MCF 10A (cell line): ENCODE measurements at places on chromosomes 16 and 17.

DNA sequence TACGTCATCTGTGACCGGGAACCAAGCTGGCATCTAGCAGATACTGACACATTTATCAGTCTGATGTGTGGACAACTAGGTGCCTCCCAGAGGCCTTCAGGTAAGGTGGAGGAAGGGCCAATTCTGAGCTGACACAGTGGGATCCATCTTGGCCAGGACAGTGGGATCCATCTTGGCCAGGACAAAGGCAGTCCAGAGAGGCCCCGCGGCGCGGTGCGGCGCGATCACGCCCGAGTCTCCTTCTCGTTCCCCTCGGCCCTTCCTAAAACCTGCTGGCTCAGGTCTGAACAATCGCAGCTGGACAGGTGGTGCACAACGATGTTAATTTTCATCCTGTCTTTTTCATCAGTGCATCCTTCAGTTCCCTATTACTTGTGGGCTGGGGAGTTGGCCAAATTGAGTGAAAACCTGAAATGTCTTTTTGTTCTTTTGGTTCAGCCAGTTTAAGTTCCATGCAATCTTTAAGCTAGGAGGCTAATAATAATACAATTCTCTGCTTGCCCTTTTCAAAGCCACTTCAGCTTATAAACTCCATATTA lies 486 bp upstream of the WSB1 start:
- no peak for DNase-seq

- no peak for DNase-seq
Measured at GRCh38 chr17:67575325-67575724, 142.4 kb upstream of the NOL11 start.

- no peak for DNase-seq
Measured at GRCh38 chr17:59424331-59424730, 92.9 kb downstream of the YPEL2 start.

DNA sequence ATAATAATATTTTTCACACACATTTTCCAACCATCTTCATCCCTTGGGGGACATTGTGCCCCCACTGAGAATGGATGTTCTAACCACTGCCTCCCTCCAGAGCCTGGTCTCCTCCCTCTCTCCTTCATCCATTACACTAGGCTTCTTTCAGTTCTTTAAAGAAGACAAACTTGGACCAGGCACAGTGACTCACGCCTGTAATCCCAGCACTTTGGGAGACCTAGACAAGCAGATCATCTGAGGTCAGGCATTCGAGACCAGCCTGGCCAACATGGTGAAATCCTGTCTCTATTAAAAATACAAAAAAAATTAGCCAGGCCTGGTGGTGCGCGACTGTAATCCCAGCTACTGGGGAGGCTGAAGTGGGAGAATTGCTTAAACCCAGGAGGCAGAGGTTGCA lies 6.5 kb downstream of the ALOX15 start:
- no peak for DNase-seq

DNA sequence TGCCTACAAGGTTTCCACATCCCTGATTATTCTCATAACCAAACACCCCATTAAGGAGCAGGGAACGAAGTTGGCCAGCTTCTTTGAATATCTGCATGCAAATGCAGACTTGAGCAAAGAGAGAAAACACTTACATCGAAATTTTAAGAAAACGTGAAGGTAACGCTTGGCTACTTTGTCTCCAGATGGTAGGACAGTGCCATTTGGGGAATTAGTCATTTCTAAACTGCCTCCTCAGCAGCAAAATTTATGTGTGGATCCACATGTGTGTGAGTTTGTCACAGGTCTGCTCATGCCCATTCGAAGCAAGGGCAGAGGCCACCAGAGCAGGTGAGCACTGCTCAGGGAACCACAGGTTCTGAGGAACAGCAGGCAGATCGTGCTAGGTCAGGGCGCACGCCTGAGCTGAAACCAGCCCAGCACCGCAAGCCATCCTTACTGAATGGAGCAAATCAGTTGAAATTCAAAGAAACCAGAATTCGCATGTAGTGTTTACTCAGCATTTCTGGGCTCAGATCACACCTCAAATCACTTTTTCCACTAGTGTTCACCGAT lies 80.1 kb downstream of the SOCS1 start:
- DNase-seq = no peak

GRCh38 chr17:77326076-77326591 lies 185.4 kb downstream of the SEC14L1 start:
- no peak for DNase-seq

- no peak for DNase-seq
Measured at GRCh38 chr16:51106535-51106934, 44.5 kb downstream of the SALL1 start.

- no peak for DNase-seq
Measured at GRCh38 chr16:79250502-79251098, 349.9 kb downstream of the MAF start.

DNA sequence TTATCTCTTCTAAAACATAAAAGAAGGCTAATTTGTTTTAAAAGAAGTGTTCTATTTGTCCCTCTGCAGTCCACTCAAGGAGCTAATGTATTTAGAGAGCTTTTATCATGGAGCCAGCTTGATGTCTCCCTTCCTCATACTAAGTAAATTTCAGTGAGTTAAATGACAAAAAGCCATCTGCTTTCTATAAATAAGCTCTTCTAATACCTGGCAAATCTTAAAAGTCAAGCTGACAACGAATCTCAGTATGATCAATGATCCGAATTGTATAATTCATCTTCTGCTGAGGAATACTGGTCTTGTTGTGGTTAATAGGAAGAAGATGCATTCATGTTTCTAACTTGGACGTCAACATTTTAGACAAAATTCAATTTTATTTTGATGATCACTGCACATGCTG lies 1390.7 kb downstream of the CDH8 start:
- no peak for DNase-seq

- no peak for DNase-seq
Measured at GRCh38 chr16:30342751-30343490, 12.2 kb downstream of the CD2BP2 start.

DNA sequence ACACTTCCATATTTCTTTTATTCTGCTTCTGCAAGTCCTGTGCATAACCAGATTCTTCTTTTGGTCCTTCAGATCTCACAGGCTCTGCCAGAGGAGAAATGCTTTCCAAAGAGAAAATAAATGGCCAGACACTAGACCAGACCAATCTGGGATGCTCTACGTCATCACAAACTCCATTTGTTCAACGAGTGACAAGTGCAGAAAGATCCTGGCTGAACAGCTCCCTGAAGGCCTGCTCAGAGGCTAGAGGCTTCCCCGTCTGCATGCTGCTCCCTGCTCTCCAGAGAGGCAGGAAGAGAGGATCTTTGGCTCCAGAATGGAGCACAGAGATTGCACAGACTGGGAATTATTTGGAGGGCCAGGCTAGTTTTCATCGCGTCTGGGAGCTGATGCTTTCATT lies 232.7 kb downstream of the MAF start:
- DNase-seq = no peak

- no peak for DNase-seq
Measured at GRCh38 chr16:7408700-7409365, 76.2 kb downstream of the RBFOX1 start.

GRCh38 chr16:48434653-48435317 lies 49.6 kb upstream of the SIAH1 start:
- DNase-seq = peak; percentile 38

DNA sequence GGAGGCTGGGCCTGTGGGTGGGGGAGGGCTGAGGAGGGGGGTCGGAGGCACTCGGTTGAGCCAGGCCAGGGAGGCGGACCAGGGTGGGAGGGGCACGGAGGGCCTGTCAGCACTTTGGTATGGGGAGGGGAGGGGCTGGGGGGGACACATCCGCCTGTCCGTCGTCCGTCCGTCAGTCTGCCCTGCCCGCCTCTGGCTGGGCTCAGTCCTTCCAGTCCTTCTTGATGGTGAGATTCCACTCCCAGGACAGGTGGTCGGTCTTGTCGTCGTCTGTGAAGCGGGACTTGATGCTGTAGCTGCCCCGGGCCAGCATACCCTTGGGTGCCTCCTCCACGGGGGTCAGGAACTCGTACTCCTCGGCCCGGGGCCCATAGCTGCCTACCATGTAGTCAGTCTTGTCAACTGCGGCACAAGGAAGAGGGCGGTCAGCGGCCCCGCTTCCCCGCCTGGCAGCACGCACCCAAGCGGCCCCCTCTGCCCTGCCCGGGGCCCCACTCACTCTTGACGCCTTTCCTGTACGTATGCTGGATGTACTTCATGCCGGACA lies 2.4 kb downstream of the ARHGDIA start:
- peak; percentile 77 for DNase-seq

DNA sequence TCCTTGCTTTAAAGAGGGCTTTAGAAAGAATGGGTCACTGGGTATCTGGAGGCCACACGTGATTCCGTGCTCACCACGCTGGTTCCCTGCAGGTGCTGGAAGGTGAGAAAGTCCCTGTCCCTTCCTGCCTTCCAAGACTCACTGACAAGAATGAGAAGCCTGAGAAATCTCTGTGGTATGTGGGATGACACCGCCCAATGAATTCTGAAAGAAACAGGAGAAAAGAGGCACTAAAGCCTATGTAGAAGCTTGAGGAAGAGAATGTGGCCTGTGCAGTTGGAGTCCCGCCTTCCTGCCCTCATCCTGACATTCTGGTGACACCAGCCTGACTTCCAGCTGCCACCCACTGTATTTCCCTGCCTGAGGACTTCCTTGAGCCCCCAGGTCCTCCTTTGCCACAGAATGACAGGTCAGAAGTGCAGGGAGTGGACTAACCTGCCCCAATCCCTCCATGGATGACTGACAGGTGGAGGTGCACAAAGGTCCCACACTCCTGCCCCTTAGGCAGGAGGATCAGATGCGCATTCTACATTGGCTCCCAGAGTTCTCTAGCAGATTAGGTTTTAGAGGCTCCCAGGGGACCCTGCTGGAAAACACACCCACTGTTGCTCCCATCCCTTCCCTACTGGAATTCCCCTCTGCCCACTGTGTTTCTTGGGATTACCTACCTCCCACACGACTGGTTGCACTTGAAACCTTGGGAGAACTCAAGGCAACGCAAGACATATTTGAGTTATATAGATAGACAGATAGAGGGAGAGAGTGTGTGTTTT lies 38.6 kb upstream of the TENT4B start:
- no peak for DNase-seq

GRCh38 chr17:70205401-70205800 lies 36.1 kb downstream of the KCNJ2 start:
- DNase-seq = no peak

DNA sequence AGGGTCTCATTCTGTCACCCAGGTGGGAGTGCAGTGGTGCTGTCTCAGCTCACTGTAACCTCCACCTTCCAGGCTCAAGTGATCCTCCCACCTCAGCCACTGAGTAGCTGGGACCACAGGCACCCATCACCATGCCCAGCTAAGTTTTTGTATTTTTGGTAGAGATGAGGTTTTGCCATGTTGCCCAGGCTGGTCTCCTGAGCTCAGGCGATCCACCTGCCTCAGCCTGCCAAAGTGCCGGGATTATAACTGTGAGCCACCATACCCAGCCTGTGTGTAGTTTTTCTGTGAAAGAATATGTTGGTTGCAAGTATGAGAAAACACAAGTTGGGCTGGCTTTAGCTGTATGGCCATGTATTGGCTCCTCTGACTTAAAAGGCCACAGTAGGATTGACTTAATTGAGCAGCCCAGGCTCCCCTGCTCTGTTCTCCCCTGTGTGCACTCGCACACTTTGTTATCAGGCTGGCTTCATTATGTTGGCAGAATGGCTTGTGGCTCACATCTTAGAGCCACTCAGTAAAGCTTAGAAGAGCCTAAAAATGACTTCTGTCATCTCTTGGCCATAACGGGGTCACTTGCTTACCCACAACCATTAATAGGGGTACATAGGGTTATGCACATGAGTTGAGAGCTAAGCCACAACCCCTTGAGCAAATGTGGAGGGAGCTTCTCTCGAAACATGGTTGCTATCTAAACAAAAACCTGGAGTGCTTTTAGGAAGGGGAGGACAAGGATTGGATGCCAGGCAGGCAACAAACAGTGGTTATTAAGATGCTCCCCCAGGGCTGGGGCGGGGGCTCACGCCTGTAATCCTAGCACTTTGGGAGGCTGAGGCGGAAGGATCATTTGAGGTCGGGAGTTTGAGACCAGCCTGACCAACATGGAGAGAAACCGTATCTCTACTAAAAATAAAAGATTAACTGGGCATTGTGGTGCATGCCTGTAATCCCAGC lies 6.1 kb downstream of the HAPSTR1 start:
- no peak for DNase-seq

GRCh38 chr16:10820546-10820945 lies 2.0 kb upstream of the TVP23A start:
- no peak for DNase-seq

- DNase-seq = no peak
Measured at GRCh38 chr17:55140809-55141208, 124.0 kb upstream of the HLF start.

DNA sequence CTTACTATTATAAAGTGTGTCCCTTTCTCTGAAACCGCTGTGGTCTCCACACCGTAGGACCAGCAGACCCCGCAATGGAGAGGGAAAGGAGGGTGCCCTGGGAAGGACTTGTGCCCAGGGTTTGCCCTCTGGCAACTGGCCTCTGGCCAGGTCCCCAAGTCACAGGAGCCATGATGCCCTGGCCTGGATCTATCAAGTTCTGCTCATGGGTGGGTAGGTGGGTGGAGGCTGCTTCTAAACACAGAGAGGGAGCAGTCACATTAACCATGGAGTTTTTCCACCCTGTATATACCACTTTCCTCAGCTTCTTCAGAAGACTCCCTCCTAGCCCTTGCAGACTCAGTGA lies 9.4 kb upstream of the NEUROD2 start:
- DNase-seq = no peak

DNA sequence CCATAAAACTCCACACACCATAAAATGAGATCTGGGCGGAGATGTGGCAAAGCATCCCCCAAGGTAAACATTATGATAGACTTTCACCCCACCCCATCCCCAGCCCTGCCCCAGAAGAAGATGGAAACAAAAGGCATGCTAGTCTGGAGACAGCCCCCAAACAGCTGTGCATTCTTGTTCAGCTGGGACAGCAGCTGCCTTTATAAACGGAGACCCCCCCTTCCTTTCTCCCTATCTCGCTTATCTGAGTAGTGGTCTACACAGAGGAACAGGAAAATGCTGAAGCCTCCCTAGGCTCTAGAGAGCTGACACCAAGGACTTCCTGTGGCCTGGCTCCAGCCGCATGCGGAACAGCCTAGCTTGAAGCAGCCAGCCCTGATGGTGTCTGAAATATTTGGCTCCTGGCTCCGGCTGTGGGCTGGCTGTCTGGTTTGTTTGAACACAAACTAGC lies 190.3 kb upstream of the ANKFN1 start:
- no peak for DNase-seq

DNA sequence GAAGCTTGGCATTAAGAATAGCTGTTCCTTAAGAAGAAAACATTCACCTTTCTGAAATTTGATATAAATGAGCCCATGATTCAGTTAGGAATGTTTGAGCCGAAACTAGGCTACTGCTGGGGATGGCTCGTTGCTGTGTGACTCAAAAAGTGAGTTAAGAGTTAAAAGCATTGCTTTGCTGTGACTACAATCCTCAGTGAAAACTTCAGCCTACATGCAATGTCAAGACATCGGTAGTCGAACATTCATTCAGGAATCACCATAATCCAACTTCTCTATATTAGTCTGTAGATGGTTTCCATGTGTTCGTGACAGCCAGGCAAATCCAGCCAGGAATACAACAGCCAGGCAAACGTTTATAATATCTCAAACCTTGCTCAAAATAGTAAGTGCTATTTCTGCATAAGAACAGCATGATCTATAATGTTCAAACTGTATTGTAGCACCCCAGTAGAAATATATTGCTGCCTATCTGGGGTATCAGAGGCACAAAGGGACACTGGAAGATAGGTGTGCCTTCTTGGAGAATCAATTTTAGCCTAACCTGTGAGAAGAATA lies 1225.1 kb downstream of the CDH8 start:
- no peak for DNase-seq

GRCh38 chr17:79038545-79039135 lies 14.7 kb downstream of the C1QTNF1 start:
- DNase-seq = peak; percentile 98
